ENCODE measurements at places on chromosomes 1 and 21.

- DNase-seq, result no peak
These were observed 10.2 kb upstream of the CAMK2N1 start for GRCh38 chr1:20496241-20496661.

GRCh38 chr1:1149416-1149815 lies 24.3 kb upstream of the TTLL10 start:
- DNase-seq, result no peak

DNA sequence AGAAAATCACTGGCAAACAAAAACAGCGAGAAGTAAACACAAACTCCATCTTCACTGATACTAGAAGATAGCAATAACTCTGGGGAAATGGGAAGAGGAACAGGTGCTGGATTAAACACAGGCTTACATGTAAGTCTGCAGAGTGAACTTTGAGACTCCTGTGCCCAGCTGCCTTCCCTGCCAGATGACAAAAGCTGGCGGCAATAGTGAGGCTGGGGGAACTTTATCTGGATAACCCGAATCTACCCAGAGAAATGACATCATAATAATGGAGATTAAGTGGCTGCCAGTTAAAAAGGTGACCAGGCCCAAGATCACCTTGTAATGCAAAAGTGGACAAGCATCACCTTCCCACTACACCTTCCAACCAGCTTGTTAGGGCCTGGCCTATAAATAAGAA lies 184.5 kb downstream of the CHRM3 start:
- no peak for DNase-seq

GRCh38 chr1:2044510-2045319 lies 5.5 kb upstream of the PRKCZ start:
- DNase-seq, result peak; percentile 74

- DNase-seq, result no peak
These were observed 291.3 kb upstream of the PLXNA2 start for GRCh38 chr1:208535511-208535910.

GRCh38 chr1:219755234-219755633 lies 142.3 kb upstream of the ZC3H11B start:
- DNase-seq, result no peak

DNA sequence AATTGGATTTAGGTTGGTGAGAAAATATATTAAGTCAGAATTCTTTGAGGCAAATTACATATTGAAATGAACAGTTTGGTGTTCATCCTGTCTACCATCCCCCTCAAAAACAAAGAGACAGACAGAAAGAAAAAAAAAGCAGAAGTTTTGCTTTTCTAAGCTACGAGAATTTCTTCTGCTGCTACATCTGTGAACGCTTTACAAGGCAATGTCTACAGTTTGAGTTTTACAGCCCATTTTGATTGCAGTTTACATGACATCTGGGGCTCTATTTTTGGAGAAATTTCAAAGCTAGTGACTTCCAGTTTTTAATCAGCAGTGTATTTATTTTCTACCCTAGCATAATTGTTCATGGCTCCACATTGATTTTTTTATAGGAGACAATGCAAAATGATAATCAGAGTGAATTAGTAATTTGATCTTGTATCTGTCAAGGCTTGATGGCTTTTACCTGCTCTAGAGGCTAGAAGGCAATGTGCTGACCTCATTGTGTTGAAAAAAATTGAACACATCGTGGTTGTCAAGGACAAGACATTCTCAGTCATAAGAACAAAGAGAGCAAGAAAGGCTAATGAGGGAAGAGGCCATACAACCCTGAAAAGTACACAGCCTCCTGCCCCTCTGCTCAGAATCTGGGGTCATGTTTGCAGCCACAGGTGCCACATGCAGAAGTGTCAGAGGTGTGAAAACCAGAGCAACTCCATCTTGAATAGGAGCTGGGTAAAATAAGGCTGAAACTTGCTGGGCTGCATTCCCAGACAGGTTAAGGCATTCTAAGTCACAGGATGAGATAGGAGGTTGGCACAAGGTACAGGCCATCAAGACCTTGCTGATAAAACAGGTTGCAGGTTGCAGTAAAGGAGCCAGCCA lies 201.0 kb upstream of the CAMK1G start:
- DNase-seq, result no peak

DNA sequence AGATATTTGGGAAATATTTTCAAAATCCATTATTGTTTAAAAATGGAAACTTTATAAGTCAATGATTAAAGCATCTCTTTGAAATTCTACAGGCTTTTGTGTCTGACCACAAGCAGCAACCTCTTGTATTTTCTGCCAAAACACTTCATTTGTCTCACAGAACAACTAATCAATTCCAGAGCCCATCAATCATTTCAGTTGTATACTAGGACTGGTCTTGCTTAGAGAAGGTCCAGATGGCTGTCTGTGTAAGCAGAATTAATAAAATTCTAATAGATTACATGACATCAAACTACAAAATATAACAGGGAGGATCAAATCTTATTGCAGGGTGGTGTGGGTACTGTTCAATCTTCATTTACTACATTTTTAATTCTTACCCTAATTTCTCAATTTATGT lies 76.4 kb downstream of the ACBD6 start:
- no peak for DNase-seq

GRCh38 chr1:207145401-207146058 lies 41.5 kb downstream of the C4BPA start:
- no peak for DNase-seq

- DNase-seq, result no peak
These were observed 170.9 kb upstream of the IVNS1ABP start for GRCh38 chr1:185487936-185488335.

DNA sequence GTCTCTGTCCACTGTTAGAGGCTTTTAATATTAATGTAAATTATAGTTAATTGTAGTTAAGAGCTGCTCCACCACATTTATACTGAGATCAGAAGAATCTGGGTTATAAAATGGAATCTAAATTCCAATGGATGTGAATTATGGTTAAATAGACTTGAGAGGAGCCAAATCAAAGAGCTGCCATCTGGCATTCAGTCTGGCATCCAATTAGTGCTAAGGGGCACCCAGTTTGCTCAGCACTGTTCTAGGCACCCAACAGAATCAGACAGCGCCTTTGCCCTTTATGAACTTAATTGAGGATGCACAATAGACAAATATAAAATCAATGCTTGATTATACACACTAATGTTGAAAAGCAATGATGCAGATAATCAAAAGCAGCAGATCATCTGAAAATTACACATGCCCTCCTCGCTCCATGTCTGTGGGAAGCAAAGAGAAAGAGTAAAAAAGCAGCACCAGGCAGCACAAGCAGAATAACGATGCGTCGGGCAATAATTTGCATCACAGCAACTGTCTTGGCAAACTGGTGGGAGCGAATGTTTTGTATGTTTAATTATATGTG lies 310.1 kb downstream of the BRINP2 start:
- DNase-seq, result no peak

- no peak for DNase-seq
These were observed 258.5 kb downstream of the FOXD2 start for GRCh38 chr1:47696404-47696736.

DNA sequence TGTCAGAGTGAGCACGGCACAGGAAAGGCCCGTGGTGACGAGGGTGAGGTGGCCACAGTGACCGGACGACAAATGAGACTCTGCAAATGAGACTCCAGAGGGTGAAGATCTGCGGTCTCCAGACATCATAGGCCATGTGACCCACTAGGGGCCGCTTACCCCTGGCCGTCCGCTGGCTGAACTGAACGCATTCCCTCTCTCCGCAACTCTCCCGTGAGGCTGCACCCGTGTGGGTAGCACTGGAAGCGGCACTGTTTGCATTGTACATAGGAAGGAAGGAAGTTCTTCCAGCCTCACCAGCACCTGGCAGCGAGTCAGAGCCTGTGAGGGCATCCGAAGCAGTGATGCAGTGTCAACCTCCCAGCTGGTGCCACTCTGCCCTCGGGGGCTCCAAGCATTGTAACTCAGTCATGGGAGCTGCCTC lies 23.6 kb upstream of the SPSB1 start:
- no peak for DNase-seq

Data from stimulated activated CD4-positive, alpha-beta T cell treated with anti-CD3 and anti-CD28 coated beads, TNF-alpha, amount 100 ng/mL, for 4 hours (primary cell).